Stimulated activated CD4-positive, alpha-beta T cell treated with anti-CD3 and anti-CD28 coated beads, Interleukin-12 subunit alpha, Interleukin-12 subunit beta, amount 100 ng/mL, for 48 hours (primary cell): ENCODE measurements at places on chromosomes 5 and 9.

GRCh38 chr5:77180167-77181081 lies 30.1 kb upstream of the PDE8B start:
- DNase-seq = no peak

DNA sequence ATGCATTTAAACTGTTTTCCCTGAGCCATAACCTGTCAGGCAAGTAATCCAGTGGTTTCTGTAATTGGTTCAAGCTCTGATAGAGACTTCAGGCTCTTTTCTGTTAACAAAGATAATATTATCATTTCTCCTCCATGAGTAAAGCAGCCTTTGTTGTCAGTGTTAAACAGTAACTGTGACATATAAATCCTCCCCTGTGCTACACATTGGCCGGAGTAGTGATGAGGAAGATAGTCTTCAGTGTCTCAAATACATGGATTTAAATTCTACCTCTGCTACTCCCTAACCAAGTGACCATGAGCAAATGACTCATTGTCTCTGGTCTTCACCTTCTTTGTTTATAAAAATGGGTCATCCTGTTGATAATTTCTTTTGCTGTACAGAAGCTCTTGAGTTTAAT lies 615.5 kb upstream of the CHD1 start:
- no peak for DNase-seq

GRCh38 chr9:33158843-33159776 lies 8.0 kb downstream of the B4GALT1 start:
- DNase-seq = no peak

GRCh38 chr5:2066373-2066772 lies 183.6 kb upstream of the IRX4 start:
- no peak for DNase-seq

DNA sequence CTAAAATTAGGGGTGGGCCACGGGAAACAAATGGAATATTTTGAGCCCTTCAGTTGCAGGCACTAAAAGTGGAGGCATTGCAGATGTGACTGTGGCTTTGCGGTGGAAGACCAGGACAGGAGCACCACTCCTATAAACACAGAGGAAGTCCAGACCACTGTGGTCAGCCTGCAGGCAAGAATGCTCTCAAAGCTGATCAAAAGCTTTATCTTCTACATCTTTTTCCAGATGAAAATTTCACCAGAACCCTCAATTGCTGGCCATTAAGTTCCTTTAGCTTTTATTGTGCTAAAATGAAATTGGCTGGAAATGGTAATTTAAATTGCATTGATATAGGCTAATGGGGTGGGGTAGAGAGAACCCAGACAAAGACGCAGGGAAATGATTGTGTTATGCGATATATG lies 208.8 kb downstream of the ERCC6L2 start:
- DNase-seq = no peak

GRCh38 chr5:52740007-52740406 lies 47.7 kb upstream of the ITGA1 start:
- no peak for DNase-seq

- no peak for DNase-seq
Measured at GRCh38 chr9:37511016-37512010, 25.6 kb downstream of the POLR1E start.

DNA sequence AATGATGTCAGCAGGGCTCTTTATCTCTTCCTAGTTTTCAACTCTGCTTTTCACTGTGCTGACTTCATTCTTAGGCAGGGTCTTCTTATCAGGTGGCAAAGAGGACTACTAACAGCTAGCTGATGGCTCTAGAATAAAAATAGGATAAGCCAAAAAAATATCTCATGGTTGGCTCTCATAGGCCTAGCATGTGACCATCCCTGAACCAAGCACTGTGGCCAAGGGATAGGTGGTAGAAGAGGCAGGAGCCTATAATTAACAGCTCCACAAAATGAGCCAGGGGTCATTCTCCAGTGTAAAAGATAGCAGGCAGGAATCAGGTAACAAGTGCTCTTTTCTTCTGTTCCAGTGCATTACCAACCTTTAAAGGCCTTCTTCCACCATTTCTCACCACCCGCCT lies 21.1 kb downstream of the ANKDD1B start:
- DNase-seq = no peak

DNA sequence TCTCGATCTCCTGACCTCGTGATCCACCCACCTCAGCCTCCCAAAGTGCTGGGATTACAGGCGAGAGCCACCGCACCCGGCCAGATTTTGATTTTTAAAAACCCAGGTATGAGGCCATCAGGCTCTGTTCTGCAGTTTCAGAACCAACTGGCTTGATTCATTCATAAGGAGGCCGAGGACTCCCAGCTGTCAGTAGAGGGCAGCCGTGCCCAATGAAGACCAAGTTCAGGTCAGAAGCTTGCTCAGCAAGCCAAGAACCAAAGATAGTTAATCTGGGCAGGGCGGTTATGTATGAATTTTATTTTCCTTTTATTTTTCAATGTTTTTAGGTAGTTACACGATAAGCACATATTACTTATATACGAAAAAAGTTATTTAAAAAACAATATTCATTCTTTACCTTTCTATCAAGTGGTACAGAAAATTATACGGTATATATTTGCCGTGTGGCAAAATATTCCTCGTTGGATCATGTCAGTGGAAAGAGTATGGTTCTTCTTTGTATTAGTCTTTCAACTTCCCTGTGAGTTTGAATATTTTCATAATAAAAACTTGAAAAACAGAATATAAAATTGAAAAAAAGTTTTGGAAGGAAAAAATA lies 18.0 kb downstream of the MGAT1 start:
- DNase-seq = peak; percentile 41

DNA sequence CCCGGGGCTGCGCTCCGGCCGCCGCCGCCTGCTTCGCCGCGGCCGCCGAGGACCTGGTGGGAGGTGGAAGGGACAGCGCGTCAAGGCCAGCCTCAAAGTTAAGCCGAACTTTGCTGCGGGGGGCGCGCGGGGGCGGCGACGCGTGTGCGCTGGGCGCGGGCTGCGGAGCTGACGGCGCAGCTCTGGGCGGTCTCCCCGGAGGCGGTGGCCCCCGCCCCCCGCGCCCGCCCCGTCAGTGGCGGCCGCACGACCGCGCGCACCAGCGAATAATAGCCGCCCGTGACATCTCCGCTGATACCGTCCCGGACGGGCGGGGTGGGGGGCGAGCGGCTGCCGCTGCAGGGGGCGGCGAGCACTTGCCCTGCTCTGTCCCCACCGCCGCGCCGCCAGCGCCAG lies 579 bp upstream of the FAM78A start:
- DNase-seq = no peak
